Myocyte (in vitro differentiated cells): ENCODE measurements at places on chromosomes 7 and 10. TPM values are rescaled to one million over a fixed set of nuclear protein-coding genes. Genes with fewer than 3 reads are reported as not detected.

DNA sequence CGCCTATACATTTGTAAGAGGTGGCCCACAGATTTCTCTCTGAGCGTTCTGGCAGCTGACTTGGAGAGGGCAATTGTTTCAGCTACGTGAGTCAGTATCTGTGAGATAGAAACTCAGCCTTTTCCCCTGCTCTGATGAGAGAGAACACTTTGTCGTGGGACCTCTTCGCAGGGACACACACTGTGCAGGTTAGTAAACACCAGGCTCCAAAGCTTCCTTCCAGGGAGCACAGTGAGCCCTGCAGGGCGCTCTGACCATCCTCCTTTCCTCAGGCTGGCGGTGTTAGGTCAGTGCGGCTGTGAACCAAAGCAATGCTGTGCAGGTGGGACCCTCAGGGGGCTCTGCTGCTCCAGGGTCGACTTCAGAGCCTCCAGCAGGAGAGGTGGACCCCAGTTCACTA, 152.2 kb upstream of the TCF7L2 start:
- DNase-seq, result no peak

GRCh38 chr7:27967639-27968038, 213.0 kb downstream of the JAZF1 start:
- no peak for DNase-seq

- DNase-seq, result no peak
Observed at GRCh38 chr7:74722153-74722552, 51.7 kb upstream of the NCF1 start.

DNA sequence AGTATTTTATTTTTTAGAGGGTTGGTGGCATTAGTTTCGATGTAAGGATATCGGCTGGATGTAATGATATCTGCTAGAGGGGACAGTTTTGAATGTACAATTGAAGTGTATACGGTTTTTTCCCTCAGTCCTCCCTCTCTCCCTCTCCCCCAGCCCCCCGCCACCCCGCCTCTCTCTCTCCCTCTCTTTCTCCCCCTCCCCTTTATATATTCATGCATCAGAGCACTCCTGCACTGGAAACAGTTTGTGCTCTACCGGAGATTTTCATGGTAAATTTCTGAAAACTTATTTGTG, 1.6 kb downstream of the GLCCI1 start:
- DNase-seq, result no peak

DNA sequence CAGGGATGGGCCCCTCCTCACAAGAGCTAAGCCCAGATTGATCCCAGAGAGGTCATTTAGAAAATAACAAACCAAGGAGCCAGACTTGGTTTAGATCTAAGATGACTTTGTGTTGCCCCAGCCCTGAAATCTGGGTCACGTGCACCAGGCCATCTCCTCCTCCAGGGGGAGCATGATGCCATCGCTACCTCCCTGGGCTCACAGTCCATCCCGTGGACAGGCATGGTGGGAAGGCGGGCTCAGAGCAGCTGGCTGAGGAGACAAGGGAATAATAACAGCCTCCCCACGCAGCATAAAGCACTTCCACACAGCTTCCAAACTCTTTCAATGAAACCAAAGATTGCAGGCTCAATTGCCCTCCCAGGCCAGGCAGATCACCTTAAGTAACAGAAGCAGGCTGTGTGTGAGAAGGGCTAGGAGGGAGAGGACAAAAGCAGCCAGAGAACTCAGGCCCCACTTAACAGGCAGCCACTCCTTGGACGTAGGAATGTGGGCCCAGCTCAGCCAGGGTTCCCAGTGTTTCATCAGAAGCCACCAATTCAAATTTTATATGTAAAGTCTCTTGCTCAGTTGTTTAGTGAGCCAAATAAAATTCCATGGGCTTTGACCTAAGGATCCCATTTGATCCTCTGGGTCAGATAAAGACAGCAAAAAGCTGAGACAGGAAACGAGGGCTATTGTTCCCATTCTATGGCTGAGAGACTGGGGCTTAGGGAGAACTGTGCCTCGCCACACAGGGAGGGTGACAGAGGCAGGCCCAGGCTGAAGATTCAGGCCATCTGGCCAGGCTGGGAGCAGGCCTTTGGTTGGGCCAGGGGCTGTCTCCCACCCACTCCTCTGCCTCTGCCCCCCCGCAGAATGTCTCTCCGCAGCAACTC, 100.2 kb downstream of the COL13A1 start:
- DNase-seq, result peak; percentile 83

- no peak for DNase-seq
Observed at GRCh38 chr7:151013733-151014497, 10.4 kb downstream of the ATG9B start.

PDE6C gene
- total RNA-seq, result not detected in 2 replicates

MBL2 gene
- not detected in 2 replicates for total RNA-seq

IDI2 gene
- total RNA-seq, result not detected in 2 replicates

DNA sequence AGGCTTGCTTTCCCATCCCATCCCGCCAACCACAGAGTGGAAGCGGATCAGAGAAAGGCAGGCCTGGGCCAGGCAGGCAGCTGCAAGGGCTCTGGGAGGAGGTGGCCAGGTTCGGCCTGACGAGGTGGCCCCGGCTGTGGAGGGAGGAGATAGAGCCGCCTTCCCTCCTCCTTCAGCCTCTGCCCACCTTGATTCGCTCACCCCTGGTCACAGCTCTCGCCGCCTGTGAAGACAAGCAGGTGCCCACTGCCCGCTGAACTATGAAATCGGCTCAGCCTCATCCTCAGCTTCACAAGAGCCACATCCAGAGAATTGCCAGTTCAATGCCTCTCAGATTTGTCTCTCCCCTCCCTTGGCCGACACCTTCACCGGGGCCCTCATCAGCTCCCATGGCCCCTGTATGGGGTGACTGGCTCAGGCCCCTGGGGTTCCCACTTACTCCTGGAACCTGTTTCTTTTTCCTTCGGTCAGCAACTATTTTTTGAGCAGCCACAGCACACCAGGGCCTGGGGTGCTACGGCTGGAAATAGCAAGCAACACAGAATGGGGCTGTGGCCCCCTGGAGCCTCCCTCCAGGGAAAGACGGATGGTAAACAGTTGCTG, 80.0 kb upstream of the CHST15 start:
- DNase-seq, result no peak

GRCh38 chr7:21671859-21672258, 129.0 kb downstream of the DNAH11 start:
- no peak for DNase-seq

GRCh38 chr7:28722684-28723083, 235.4 kb downstream of the TRIL start:
- DNase-seq, result no peak

GRCh38 chr10:71382757-71383156, 14.0 kb upstream of the CDH23 start:
- peak; percentile 67 for DNase-seq
